ENCODE measurements at places on chromosomes 3 and 15.

DNA sequence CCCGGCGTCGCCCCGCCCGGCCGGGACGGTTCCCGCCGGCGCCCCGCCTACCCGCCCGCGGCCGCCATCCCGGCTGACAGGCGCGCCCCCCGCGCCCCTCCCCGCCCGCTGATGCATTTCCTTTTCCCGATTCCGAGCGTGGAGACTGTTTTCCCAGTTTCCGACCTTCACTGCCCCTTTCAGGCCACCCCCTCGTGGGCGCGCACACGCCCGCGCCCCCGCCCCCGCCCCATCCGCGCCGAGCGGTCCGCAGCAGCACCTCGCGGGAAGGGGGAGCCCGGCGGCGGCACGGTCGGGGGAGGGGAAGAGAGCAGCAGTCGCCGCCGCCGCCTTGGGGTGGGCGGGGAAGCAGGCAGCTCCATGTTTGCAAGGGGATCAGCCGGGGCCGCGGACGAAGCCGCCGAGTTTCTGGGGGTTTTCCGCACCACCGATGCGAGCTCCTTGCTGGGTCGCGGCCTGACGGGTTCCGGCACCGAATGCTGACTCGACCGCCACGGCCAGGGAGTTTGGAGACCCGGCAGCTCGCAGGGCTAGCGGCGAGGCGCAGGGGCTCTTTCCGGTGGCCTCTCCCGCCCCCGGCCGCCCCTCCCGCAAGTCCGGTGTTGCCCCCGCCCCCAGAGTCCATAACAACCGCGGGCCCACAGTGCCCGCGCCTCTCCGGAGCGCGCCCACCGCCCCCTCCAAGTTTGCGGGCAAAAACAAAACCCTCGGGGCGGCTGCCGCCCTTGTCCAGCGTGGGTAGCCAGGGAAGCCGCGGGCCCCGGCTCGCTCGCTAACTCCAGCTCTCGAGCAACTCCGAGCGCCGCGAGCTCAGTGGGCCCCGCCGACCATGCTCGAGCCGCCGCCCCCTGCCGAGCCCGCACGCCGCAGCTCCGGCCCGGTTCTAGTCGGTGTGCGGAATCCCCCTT lies 3.2 kb upstream of the SIN3A start:
- peak; percentile 68 for DNase-seq

DNA sequence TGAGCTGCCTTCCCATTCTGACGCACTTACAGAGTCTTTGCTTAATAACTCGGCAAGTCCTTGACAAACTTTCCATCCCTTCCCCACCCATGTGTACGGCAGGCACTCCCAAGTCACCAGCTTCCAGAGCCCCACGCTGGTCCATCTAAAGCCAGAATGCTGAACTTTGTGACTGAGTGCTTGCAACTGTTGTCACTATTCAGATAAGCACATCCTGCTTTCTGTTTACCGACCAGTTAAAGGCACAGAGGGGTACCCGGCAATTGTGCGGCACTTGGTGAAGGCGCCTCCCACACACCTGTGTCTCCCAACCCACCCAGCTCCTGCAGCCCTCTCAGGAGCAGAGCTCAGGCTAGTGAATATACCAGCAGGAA lies 430.6 kb downstream of the FOXP1 start:
- peak; percentile 63 for DNase-seq

- no peak for DNase-seq
Measured at GRCh38 chr3:60250810-60251209, 1000.4 kb downstream of the FHIT start.

DNA sequence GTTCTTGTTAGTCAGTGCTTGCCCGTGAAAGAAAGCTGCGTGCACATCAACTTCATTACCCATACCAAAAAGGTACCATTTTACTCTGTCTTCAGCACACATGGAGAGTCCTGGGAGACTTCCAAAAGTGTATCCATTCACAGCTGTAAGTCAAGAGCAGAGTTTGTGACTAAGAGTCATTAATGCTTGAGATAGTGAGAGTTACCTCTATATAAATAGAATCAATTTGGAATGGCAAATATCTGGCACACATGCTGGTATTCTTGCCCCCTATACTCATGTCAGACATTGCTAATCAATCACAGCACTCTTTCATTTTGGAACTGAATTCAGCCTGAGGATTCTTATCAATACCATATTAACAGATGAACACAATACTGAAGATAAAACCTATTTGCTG lies 14.2 kb downstream of the CP start:
- DNase-seq = no peak

DNA sequence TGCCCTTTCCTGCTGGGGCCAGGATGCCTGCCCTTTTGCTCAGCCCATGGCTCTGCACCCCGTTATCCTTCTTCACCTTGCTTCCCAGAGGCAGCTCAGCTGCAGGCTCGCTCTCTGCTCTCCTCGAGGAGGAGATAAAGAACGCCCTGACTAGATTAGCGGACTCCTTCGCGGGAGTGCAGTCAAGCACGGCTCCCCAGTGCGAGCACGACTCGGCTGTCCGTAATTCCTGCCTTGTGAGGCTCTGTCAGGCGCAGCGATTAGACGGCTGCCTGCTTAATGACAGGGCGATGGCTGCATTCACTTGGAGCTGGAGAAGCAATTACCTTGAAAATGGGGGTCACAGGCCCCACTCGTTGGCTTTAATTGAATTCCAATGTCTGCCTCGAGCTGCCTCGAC lies 25.9 kb downstream of the TLE3 start:
- no peak for DNase-seq

DNA sequence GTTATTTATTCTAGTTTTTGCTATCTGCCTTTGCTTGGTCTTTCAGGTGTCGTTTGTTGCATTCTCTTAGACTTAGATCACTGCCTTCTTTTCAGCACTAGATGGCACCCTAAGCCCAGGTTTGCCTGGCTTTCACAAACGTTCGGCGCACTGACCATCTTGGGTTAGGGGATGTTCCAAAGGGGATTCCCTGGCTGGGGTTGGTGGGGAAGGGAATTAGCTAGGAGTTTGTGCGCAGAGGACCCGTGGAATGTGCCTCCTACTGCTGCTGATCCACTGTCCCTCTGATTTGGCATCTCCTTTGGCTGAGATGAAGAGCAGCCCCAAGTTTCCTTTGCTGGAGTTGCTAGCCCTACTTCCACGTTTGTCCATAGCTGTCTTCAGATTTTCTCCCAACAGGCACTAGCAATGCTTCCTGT lies 33.9 kb downstream of the PFN2 start:
- peak; percentile 94 for DNase-seq

- peak; percentile 84 for DNase-seq
Measured at GRCh38 chr3:167895684-167896083, 160.2 kb downstream of the SERPINI1 start.

DNA sequence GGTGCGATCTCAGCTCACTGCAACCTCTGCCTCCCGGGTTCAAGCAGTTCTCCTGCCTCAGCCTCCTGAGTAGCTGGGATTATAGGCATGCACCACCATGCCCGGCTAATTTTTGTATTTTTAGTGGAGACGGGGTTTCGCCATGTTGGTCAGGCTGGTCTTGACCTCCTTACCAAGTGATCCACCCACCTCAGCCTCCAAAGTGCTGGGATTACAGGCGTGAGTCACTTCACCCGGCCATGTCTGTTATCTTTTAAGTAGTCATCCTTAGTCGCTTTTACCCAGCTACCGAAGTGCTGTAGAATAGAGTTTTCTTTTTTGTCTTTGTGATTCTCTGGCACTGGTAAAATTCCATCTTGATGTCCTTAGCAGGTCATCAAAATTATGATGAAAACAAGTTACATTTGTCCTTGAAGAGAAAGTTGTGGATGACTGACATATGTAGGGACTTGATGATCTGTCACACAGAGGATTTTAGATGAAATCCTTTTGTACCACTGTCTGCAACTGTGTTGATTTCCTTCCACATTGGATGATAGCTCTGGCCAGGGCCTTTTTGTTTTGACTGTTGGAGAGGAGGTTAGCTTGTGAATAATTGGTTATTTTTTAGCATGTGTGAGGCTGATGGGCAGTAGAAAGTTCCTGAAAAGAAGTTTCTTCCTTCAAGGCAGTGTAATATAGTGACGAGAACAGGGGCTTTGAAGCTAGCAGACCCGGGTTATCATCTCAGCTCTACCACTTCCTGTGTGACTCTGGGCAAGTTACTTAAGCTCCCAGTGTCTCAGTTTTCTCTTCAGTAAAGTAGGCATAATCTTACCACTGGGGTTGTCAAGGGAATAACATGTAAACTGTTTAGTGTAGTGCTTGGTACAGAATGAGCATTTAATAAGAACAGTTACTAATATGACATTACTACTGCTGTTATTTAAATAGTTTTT lies 18.8 kb downstream of the ATG7 start:
- no peak for DNase-seq

DNA sequence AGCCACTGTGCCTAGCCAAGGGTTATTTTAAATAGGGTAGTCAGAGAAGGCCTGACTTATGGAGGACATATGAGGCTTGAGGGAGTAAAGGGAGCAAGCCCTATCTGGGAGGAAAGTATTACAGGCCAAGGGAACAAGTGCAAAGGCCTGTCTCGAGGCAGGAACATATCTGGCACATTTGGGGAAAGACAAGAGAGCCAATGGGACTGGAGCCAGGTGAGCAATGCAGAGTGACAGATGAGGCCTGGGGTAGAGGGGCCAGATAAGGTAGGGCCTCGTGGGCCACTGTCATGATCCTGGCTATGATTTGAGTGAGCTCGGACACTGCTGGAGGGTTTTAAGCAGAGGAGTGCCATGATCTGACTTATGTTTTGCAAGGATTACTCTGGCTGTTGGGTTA lies 43.8 kb downstream of the DCP1A start:
- no peak for DNase-seq

- no peak for DNase-seq
Measured at GRCh38 chr3:20646425-20646824, 460.4 kb upstream of the SGO1 start.

DNA sequence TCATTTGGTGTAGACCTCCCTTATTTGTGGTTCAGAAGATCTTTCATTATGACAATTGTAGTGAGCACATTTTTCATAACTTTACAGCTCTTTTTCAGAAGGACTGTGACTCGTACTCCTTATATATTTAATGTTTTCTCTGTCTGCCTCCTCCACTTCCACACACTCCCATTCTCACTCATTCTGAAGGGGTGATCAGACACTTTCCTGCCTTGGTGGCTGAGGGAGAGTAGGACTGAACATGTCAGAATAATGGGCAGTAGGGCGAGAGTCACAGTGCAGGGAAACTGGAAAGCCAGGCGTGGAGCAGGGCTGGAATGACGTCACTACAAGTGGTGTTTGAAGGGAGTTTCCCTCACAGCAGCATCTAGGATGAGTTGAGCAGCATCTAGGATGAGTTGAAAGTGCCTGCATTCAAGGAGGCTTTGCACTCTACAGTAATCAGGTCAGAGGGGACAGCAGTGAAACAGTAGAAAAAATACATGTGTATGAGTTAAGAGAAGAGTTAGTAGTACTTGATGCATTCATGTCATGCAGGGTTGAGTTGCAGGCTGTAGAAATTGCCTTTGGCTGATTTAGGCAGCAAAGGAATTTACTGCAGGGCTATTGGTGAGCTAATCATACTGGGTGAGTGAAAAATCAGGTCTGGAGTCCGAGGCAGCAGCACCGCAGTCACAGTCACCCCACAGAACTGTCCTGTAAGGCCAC lies 36.3 kb upstream of the FBXL22 start:
- peak; percentile 48 for DNase-seq

GRCh38 chr15:79299126-79299840 lies 11.6 kb upstream of the TMED3 start:
- no peak for DNase-seq

DNA sequence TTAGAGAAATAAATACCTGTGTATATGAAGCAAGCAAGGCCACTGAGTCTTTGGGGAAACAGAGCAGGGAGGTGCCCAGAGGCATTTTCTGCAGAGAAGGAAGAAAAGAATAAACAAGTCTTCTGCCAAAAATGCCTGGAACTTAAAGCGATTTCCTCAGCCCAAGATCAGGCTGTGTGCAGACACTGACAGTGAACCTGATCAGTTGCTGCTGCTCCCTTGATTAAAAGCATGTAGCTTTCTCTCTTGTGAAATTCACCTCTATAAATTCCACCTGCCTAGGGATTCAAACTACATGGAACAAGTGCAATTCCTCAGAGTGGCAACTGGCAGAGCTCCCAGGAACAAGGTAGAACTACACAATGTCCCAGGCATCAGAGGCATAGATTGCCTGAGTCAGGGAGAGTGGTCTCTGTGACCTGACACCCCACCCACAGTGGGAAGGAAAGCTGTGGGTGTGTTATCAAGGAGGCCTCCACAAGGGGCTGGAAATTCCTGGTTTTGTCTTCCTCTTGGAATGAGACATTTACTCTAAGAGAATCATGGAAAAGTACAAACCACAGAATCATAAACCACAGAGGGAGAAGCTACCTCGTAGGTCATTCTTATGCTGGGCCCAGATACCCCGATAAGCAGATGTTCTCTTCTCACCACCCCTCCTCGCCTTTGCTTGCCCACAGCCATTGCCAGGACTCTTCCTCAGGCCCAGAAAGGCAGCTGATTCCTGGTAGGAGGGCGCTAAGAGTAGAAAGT lies 1.8 kb upstream of the ZBTB38 start:
- DNase-seq = no peak

DNA sequence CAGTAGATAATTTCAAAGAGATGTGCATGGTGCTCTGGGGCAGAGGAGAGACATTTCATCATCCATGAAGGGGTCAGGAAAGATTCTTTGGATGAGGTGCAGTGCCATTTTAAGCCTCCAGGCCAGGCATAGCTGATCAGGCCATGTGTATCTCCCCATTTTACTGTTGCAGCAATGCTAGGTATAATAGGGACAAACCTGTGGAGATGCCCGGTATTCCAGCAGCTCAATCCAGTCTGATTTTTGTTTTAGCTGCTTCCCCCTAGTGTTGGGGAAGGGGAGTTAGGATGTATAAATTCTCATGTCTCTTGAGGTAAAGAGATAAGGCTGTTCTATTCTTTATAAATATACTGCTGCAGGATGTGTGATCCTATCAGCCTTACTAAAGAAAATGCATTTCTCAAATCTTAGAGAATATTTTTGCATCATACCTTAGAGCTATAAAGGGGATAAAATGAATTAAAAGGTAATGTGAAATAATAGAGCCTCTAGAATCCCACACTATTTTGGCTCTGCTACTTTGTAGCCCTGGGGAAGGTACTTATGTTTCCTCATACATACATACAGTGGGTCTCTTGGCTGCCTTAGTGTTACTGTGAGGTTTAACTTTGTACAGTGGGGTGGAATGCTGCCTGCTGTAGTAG lies 5.2 kb downstream of the CDV3 start:
- peak; percentile 64 for DNase-seq

GRCh38 chr15:68292157-68292781 lies 14.7 kb downstream of the FEM1B start:
- no peak for DNase-seq

- no peak for DNase-seq
Measured at GRCh38 chr3:119311081-119311925, 17.1 kb downstream of the ARHGAP31 start.

GRCh38 chr3:154040283-154040682 lies 80.9 kb upstream of the ARHGEF26 start:
- no peak for DNase-seq

DNA sequence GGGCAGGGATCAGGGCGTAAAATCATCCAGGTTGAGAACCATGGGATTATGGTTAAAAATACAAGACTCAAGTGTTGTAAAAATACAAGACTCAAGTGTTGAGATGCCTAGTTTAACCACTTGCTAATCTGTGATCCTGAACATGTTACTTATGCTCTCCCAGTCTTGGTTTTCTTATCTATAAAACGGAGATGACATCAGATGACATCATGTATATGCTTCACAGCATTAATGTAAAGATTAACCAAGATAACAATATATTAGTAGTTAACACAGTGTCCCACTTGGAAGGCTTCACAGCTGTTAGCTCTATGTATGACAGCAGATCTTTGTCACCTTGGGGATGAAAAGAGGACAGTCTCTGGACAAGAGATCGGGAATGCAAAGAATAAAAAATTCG lies 96.2 kb downstream of the PRICKLE2 start:
- no peak for DNase-seq

- DNase-seq = peak; percentile 49
Measured at GRCh38 chr3:188507244-188507720, 353.3 kb downstream of the LPP start.

GRCh38 chr15:91942720-91943394 lies 89.3 kb downstream of the SLCO3A1 start:
- no peak for DNase-seq

Measured in GM23338 (cell line).